Hindlimb muscle (tissue), 1 donor: ENCODE measurements at places on chromosomes 2 and 18. TPM values are rescaled to one million over a fixed set of nuclear protein-coding genes. Genes with fewer than 3 reads are reported as not detected.

LAMA1 gene
- polyA plus RNA-seq: 1.2 TPM

- no peak for DNase-seq
Observed at GRCh38 chr2:179574061-179574519, 287.3 kb downstream of the ZNF385B start.

GRCh38 chr18:7452331-7452730 is 114.8 kb upstream of the PTPRM start:
- no peak for DNase-seq

FOXD4L1 gene
- 4.4 TPM for polyA plus RNA-seq

GRCh38 chr18:22032392-22032961 is 136.9 kb upstream of the GATA6 start:
- DNase-seq: no peak

RFTN2 gene
- polyA plus RNA-seq: 13.2 TPM

DNA sequence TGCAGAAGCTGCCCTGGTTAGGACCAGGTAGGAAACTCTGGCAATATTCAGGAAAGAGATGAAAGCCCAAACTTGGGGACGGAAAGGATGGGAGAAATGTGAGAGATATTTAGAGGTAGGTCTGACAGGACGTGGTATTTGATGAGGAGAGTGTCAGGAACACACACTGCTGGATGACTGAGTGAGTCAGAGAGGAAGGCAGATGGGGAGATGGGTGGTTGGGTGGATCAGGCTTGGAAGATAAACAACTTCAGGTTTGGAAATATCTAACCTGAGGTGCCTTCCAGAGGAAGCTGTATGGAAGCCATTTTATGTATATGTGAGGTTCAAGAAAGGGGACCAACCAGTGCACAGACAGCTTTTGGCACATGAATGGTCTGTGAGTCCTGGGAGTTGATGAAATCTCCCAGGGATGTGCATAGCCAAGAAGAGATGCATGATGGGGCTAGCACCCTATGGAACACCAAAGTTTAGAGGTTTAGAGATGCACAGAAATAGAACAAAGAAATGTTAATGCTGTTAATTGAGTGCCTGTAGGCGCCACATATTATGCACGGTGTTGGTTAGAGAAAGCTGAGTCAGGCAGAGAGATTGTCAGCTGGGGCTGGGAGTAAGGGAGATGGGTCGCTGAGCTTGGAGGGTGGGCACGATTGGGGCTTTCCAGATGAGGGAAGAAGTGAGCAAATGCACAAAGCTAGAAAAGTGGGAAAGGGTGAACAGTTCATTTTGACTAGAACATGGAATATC is 101.0 kb downstream of the VIT start:
- no peak for DNase-seq

SMIM21 gene
- polyA plus RNA-seq: not detected

RAB6C gene
- polyA plus RNA-seq: 0.48 TPM

DNA sequence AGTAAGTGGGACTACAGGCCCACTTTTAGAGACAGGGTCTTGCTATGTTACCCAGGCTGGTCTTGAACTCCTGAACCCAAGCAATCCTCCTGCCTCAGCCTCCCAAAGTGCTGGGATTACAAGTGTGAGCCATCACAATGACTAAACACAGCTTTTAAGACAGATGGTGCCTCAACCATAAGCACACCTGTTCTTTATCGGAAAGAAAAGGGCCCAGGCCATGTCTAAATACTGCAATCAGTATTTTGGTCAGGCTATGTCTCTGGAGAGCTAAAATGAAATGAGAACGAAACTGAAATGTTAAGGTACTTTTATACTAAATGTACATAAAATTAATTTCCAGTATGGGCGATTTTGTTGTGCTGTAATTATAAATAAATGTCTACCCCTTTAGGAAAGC is 69.5 kb upstream of the SPTBN1 start:
- DNase-seq: no peak

DNA sequence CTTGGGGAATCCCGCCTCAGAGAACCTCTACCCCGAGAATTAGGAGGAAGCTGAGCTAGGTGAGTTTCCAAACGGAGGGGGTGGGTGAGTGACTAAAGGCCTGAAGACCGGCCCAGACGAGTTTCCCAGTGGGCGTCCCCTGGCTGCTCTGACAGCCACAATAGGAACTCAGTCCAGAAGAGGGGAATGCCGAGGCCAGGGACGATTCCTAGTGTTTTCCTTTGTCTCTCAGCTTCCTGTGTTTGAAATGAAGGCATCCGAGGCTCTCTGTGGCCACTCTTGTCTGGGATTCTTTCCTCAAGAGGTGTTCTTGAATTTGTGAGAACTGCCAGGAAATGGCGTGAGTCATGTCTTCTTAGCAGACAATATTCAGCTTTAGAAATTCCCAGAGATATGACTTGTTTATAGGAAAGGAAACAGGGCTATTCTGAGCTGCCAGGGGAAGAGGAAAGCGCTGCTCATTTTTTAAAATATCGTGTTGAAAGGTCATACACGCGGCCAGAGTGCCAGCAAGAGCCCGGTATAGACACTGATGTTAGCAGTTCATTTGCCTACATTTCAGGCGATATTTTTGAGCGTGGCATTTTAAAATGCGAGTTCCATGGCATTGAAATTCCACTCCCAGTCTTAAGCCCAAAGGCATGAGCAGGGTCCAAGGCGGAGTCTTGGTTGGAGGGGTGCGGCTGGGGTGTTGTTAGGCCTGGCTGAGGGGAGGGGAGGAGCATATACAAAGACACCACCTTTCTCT is 169.1 kb upstream of the KLF7 start:
- peak; percentile 84 for DNase-seq

- no peak for DNase-seq
Observed at GRCh38 chr18:59606193-59607077, 90.8 kb downstream of the CCBE1 start.

TMEM198 gene
- polyA plus RNA-seq: 3.6 TPM

COLEC12 gene
- 45.0 TPM for polyA plus RNA-seq

KRTCAP3 gene
- 1.4 TPM for polyA plus RNA-seq

DSC2 gene
- 8.9 TPM for polyA plus RNA-seq

DNA sequence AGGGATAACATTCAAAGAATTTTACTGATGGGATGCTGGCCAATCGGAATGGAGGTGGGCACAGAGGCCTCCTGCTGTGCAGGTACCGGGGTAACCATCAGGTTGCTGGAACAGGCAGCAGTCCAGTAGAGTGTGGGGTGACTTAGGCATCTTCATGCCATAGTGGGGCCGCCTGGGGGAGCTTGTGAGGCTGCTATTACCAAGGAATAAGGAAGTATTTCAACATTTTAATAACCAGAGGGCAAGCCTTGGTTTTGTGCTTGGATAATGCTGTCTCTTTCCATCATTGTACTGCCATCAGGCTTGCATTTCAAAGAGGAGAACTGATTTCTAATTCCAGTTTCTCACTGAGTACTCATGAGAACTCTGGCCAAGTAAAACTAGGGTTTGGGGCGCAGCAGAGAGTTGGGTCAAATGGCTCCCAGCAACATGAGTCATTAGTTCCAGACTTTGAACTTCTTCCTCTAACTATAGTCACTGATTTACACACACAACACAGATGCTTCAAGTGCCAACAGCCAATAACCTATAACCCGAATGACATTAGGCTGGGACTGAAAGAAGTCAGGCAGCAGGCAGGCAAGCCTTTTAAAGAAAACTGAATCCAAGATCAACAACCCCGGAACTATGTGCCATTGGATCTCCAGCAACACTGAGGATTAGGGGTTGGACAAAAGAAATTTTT is 56.1 kb upstream of the FHL2 start:
- no peak for DNase-seq

DNA sequence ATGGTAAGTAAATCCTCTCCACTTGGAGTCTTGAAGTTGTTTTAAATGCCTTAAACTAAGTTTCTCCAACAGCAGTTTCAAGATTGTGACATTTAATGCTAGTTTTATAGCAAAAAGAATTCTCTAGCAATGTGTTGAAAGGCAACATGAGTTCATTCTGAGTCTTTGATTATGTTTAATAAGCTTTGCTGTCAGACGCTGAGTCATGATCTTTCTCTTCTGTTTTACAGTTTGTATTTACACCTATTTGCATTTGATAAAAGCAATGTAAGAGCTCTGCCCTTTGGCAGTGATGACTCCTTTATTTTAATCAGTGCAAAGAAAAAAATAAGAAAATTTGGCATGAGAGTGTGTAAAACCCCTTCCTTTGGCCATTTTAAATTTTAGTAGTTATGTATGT is 497.7 kb downstream of the STK39 start:
- DNase-seq: no peak

GRCh38 chr2:111196435-111196834 is 75.7 kb downstream of the BCL2L11 start:
- no peak for DNase-seq

DNA sequence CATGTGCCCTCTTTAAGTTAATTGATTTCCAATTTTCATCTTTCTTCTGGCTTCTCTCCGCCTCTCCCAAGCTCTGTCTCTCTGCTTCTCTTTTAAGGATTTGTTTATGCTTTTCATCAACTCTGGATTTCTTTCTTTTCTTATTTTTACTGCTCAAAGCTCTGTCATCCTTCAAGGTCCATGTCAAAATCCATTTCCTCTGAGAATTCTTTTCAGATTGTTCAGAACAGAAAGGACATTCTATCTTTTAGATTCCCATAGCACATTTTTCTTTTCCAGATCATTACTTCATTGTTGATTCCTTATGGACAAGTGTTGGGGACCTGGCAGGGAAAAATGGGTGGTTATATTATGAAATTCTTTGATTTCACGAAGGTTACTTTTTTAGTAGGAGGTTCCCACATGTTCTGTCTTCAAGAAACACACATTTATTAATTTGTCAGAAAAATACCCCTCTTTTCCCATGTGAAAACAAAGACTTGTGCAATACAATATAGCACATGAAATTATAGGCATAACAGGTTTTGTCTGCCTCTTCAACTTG is 12.3 kb downstream of the PMAIP1 start:
- DNase-seq: no peak

DNA sequence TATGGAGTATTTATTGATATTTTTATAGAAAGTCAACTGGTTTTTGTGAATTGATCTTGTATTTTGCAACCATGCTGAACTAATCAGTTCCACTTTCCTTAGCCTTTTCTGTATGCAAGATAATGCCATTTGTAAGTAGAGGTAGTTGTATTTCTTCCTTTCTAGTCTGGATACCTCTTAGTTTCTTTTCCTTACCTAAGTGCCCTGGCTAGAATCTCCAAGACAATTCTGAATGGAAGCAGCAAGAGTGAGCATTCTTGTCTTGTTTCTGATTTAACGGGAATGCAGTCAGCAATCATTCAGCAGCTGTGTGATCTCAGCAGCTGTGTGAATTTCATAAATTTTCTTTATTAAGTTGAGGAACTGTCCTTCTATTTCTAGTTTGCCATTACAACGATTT is 73.4 kb downstream of the NRXN1 start:
- DNase-seq: no peak

SSB gene
- polyA plus RNA-seq: 97.3 TPM

GRCh38 chr2:47459021-47459420 is 56.1 kb downstream of the MSH2 start:
- no peak for DNase-seq

DNA sequence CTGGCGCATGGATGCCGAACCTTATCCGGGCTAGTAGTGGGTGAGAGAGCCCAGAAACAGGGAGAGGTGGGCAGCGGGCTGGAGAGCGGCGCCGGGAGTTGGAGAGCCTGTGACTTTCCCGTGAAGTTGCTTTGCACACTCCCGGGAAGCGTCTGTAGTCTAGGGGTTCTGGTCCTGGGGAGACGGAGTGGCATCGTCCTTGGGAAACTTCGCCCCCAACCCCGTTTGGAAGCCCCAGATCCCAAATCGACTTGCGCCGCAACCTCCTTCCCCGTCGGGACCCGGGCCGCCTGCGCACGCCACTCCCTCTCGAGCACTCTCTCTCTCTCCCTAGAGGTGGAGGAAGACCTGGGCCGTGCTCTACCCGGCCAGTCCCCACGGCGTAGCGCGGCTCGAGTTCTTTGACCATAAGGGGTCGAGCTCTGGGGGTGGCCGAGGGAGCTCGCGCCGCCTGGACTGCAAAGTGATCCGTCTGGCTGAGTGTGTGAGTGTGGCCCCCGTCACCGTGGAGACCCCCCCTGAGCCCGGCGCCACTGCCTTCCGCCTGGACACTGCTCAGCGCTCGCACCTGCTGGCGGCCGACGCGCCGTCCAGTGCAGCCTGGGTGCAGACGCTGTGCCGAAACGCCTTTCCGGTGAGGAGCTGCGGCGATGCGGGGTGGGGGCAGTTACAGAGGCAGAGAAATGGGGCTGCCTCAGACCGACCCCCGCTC is 456 bp downstream of the DOK1 start:
- DNase-seq: no peak

DNA sequence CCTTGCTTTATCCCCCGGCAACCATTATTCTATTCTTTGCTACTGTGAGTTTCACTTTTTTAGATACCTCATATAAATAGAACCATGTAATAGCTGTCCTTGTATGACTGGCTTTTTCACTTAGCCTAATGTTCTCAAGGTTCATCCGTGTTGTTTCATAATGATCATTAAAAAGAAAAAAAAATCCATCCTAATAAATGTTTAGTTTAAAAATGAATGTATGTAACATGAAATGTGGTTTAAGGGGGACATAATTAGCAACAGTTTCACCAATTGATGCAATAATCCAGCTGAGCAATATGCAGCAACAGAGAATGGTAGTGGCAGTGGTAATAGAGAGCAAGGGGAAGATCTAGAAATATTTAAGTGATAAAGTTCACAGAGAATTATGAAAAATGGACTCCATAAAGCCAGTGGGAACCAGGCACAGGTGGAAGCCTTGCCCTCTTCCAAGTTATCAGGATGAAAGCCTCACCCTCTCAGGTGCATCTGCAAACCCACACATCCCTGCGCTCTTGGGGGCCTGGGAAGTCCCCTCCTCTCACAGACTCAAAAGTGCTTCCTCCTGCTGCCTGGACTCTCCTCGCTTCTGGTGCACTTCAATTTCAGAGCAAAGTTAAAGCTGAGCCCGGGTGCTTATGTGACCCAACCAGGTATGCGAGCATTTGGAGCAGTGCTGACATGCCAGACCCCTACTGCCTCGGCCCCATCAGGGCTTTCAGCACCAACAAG is 1403.3 kb upstream of the SLC39A10 start:
- DNase-seq: no peak

- DNase-seq: no peak
Observed at GRCh38 chr2:143988082-143988481, 531.8 kb downstream of the ZEB2 start.

DNA sequence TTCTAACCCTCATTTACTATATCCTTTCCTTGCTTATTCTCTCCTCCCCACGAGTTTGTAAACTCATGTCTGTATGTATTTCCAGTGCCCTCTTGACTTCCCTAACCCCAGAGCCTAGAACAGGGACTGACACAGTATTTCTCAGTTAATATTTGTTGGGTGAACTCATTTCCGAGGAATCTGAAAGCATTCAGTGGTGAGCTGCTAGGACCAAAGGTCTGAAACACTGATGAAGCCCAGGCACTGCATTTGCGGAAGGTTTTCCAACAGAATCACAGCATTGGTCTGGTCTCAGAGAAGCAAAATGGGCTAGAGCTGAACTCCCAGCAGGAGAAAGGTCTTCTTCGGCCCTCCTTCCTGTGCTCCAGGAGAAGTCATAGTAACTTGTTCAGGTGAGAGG is 56.8 kb downstream of the SOX11 start:
- no peak for DNase-seq

- no peak for DNase-seq
Observed at GRCh38 chr2:154836632-154837031, 138.1 kb downstream of the KCNJ3 start.

- DNase-seq: no peak
Observed at GRCh38 chr2:16473575-16473974, 192.1 kb downstream of the CYRIA start.

- no peak for DNase-seq
Observed at GRCh38 chr2:184091456-184091855, 506.9 kb upstream of the ZNF804A start.

- no peak for DNase-seq
Observed at GRCh38 chr2:71897836-71898235, 249.8 kb downstream of the CYP26B1 start.

KLHL14 gene
- 0.06 TPM for polyA plus RNA-seq

- no peak for DNase-seq
Observed at GRCh38 chr18:7696780-7697179, 129.7 kb downstream of the PTPRM start.
